ENCODE measurements at places on chromosomes 12 and 14.

GRCh38 chr14:58633831-58634230 is 3.9 kb upstream of the DACT1 start:
- DNase-seq, result no peak

- no peak for DNase-seq
Observed at GRCh38 chr12:104896710-104897109, 61.4 kb downstream of the SLC41A2 start.

GRCh38 chr12:46549527-46550265 is 177.1 kb upstream of the SLC38A2 start:
- no peak for DNase-seq

GRCh38 chr14:39318574-39318973 is 84.9 kb downstream of the MIA2 start:
- DNase-seq, result no peak

DNA sequence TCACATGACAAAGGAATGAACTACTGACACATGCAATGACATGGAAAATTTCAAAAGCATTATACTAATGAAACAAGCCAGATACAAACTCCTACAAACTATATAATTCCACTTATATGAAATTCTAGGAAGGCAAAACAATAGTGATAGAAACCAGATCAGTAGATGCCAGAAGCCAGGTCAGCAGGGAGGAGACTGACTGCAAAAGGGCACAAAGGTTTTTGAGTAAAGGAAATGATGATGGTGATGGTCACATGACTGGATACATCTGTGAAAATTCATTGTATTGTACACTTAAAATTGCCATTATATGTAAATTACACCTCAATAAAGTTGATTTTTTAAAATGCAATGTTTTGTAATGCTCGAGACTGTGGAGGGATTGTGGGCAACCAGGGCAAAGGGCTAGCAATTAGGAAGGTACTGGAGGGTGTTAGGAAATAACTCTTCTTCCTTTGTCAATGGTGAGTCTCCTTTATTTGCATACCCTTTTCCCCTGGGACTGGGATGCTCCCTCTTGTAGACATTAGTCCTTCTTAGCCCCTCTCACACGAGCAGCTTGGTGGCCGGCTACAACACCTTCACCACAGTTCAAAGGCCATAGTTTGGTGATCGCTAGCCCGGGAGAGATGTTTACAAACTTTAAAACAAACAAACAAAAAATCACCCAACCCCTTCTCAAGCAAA is 6.7 kb upstream of the PRPF40B start:
- no peak for DNase-seq

DNA sequence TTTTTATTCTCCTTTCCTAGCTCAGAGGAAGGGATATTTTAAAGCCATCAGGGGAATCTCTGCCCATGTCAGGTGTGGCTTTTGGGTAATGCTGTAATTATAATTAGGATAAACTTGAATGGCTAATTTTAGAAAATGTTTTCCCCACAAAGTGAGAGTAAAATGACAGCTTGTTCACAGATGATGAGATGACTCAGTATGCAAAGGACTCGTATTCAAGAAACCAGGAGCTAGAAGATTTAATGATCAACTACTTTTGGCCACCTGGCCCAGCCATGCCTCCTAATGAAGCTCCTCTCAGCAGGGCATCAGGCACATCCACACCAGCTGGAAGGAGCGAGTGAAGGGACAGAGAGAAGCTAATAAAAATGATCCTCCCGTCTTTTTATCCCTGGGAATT is 29.0 kb upstream of the PLEKHG7 start:
- no peak for DNase-seq

GRCh38 chr12:54282949-54283593 is 2.5 kb downstream of the HNRNPA1 start:
- DNase-seq, result no peak

DNA sequence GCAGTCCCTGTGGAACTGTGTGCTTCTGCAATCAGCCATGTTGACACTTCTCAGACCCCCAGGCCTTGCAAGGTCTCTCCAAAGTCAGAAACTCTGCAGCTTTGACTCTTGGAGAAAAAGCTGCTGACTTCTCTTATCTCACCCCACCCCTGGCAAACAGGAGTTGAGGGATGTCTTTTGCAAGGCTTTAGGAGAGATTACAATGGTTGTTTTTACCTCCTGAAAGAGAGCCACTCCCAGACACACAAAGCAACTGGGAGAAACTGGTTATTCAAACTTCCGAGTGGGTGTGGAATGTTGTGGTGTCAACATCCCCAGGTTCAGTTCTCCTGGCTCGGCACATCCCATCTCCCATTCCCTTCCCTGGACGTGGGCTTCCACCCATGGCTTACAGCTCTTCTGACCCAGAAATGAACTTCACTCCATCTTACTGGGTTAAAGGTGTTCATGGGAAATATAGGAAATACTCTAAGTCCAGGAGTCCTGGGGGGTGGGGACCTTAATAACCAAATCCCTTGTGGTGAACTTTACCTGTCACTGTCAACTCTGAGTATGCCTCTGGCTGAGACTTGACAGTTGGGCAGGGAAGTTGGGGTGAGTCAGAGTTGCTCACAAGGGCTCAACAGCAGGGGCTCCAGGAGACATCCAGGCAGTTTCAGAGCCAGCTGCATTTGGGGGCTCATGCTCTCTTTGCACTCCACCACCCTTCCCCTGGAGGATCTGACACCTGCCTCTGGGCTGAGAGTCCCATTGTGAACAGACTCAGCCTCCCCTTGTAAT is 41.9 kb downstream of the CCDC177 start:
- no peak for DNase-seq

DNA sequence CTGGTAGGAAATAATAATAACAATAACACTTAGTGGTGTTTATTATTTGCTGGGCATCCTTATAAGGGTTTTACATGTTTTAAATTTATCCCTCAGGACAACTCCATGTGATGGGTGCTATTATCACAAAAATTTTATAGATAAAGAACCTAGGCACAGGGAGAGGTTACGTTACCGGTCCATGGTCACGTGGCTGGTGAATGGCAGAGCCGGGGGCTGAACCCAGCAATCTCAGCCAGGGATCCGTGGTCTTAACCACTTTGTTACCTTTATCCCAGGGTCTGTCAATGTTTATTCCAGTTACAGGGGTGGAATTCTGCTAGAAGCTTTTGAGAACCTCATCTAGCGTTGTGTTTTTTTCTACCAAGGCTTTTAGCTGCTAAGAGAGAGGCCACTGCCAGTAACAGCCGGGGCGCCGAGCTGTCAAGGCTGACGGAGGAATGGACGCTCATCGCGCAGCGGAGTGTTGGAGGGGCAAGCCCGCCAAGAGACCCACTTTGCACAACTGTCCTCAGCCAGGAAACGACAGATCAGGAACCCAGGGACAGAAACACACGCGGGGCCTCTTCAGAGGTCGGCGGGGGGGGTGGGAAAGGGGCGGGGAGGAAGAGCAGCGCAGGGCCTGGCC is 418 bp downstream of the AMN1 start:
- peak; percentile 49 for DNase-seq

DNA sequence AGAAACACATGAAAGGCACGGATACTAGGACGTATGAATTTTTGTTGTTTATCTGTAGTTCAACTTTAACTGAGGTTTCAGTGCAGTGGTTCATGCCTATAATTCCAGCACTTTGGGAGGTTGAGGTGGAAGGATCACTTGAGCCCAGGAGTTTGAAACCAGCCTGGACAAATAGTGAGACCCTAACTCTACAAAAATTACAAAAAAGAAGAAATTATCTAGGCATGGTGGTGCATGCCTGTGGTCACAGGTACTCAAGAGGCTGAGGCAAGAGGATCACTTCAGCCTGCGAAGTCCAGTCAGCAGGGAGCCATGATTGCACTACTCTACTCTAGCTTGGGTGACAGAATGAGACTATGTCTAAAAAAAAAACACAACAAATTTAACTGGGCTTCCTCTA is 8.0 kb downstream of the KRT6B start:
- DNase-seq, result no peak

GRCh38 chr14:34700622-34701130 is 13.7 kb downstream of the CFL2 start:
- no peak for DNase-seq

DNA sequence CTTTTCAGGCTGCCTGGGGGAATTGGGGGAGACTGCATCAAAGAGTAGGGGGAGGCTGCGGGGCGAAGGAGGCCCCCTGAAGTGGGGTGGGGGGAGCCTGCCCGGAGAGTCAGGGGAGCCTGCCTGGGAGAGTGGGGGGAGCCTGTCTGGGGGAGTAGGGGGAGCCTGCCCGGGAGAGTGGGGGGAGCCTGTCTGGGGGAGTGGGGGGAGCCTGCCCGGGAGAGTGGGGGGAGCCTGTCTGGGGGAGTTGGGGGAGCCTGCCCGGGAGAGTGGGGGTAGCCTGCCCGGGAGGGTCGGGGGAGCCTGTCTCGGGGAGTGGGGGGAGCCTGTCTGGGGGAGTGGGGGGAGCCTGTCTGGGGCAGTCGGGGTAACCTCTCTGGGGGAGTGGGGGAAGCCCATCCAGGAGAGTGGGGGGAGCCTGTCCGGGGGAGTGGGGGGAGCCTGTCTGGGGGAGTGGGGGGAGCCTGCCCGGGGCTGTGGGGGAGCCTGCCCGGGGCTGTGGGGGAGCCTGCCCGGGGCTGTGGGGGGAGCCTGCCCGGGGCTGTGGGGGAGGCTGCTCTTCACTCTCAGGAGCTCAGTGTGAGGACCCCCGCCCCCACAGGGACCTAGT is 6.5 kb upstream of the DEGS2 start:
- DNase-seq, result no peak

Measured in GM13976 (cell line).